Fibroblast of mammary gland (primary cell): ENCODE measurements at places on chromosomes 2 and 18.

DNA sequence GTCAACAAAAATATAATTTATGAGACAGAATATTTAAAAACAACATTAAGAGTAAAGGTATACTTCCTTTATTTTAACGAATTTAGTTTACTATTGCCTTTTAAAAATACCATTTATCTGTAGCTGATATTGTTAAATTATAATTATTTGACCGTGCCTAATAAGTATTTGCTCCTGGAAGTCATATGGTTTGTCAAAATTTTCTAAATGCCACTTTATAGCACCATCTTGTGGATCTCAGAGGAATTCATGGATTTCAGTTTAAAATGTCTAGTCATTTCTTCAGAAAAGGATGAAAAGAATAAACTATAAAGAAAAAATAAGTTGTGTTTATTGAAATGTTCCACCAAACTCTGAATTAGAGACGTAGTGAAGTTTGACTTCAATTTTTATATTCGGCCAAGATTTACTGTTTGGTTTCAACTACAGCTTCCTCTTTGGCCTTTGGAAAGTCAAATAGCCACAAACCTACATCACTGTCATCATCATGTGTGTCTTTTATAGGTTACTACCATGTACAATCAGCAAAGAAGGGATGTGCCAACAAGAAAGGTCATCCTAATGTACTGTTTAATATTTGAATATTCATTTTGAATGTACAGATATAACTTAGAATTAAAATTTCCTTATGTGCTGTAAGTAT, 10.3 kb upstream of the FTCDNL1 start:
- DNase-seq: peak; percentile 51

- DNase-seq: peak; percentile 53
Measured at GRCh38 chr2:227325839-227326195, 766 bp downstream of the MFF start.

GRCh38 chr18:72720116-72720515, 147.7 kb downstream of the NETO1 start:
- DNase-seq: no peak

GRCh38 chr2:103265521-103265920, 503.7 kb downstream of the TMEM182 start:
- no peak for DNase-seq

- DNase-seq: no peak
Measured at GRCh38 chr18:22448238-22448637, 30.5 kb upstream of the CTAGE1 start.

DNA sequence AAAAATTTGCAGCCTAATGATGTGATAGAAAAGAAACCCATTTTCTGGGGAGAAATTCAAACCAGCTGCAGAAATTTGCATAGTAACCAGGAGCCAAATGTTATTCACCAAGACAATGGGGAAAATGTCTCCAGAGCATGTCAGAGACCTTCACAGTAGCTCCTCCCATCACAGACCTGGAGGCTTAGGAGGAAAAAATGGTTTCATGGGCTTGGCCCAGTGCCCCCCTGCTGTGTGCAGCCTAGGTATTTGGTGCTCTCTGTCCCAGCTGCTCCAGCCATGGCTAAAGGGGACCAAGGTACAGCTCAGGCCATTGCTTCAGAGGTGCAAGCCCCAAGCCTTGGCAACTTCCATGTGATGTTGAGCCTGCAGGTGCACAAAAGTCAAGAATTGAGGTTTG, 352.9 kb downstream of the PLCL1 start:
- DNase-seq: no peak

- no peak for DNase-seq
Measured at GRCh38 chr2:225074919-225075681, 32.8 kb upstream of the DOCK10 start.

GRCh38 chr2:62687636-62688035, 17.9 kb upstream of the EHBP1 start:
- no peak for DNase-seq

- DNase-seq: no peak
Measured at GRCh38 chr2:73983322-73984202, 1.1 kb upstream of the TET3 start.

DNA sequence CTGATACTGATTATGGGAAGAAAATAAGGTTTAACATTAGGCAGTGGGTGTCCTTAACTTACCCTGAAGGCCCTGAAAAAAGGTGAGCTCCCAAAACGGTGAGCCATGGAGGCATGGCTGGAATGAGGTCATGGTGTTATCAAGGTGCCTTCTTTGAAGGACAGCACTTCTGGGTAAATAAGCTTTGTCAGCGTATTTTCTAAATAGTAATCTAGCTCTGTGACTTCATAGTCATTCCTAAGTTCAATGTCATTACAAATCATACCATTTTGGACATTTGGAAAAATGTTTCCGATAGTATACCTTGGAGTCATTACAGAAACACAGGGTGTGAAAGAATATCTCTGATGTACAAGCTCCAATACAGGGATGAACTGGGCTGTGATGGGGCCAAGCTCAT, 35.2 kb upstream of the CNGA3 start:
- no peak for DNase-seq

DNA sequence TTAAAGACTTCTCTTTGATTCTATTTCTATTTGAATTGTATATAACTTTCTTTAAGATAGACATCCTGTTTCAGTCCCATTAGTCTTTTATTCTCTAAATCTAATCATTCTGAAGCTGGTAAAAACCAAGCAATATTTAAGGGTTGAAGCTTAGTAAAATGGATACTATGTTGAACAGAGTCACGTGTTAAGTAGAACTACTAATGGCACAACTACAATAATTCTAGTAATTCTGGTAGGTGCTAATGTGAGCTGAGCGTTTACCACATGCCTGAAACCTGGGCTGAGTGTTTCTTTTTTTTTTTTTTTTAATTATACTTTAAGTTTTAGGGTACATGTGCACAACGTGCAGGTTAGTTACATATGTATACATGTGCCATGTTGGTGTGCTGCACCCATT, 8.9 kb upstream of the AFF3 start:
- no peak for DNase-seq

DNA sequence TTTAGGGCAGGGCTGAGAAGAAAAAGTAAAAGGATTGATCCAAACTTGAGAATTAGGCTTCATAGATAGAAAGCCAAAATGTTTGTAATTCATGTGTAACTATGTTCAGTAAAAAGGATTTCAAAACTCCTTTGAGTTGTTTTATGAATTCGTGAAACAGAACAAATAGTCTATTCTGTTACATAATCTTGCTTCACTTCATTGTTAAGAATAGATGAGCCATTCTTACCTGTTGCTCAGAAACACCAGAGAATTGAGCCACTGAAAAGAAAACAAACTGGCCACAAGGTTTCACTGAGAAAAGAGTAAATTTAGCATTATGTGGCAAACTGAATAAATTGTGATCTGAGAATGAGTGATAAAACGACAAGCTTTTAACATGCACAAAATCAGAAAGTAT, 4.5 kb upstream of the ITPRID2 start:
- no peak for DNase-seq

GRCh38 chr2:77910136-77910535, 388.0 kb upstream of the LRRTM4 start:
- DNase-seq: no peak

GRCh38 chr2:60484133-60484645, 69.3 kb downstream of the BCL11A start:
- DNase-seq: no peak

DNA sequence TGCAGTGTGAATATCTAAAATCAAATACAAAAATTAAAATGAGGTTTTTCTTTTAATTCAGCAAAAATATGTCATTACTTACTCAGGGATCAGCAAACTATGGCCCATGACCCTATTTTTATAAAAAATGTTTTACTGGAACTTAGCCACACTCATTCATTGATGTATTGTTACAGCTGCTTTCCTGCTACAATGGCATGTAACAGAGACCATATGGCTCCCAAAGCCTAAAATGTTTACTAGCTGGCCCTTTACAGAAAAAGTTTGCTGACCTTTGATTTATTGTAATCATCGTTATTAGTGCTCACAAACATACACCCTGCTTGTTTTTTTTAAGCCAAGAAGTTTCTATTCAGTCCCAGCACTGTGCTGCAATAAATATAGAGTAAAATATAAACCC, 120.3 kb downstream of the PLA2R1 start:
- DNase-seq: peak; percentile 47

GRCh38 chr2:70887208-70887549, 48.5 kb upstream of the ATP6V1B1 start:
- DNase-seq: no peak

- DNase-seq: no peak
Measured at GRCh38 chr2:24743924-24744323, 49.3 kb downstream of the PTRHD1 start.

DNA sequence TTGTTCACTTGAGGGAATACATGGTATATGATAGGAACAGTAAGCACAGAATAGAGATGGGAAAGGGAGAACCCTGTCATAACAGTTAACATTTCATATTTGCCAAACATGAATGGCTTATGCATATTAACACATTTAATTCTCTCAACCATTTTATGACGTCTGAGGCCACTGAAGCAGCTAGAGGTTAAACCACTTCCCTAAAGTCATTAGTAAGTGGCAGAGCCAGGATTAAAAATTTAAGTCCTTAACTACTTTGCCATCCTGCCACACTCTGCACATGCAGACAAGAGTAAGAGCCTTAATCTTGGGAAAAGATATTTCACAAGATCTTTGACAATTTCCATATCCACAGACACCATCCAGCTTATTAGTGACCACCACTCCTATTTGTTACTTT, 2.1 kb downstream of the LIPT1 start:
- DNase-seq: no peak

DNA sequence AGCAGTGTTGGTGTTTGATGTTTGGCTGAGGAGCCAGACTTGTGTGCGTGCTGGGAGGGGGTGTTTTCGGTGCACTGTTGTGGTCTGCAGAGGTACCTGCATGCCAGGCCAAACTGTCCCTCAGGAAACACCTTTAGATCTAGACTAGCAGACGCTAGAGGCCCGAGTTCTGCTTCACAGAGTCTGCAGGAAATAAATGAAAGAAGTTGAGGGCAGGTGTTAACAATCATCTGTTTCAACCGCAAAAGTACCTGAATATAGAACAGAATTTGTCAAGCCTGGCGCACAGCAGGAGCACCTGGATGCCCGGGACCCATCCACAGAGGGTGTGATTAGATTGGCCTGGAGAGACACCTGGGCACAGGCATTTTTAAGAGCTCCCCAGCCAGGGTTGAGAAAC, 40.5 kb upstream of the REL start:
- DNase-seq: no peak

DNA sequence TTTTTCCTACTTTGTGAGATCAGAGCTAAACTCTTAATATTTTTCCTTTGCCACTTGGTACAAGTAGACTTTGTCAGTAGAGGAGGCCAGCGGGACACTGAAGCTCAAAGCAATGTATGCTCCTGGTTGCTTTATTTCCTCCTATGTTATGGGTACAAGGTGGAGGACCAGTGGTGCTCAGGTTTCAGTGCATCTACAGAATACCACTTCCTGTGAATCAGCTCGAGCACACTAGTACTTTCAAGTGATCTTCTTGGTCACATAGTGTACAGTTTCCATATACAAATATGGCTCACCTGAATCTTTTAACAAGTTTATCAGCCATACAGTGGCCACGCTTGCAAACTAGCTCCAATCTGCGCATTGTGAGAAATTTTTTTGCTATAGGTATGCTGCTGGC, 1674.8 kb upstream of the TMEFF2 start:
- DNase-seq: no peak

DNA sequence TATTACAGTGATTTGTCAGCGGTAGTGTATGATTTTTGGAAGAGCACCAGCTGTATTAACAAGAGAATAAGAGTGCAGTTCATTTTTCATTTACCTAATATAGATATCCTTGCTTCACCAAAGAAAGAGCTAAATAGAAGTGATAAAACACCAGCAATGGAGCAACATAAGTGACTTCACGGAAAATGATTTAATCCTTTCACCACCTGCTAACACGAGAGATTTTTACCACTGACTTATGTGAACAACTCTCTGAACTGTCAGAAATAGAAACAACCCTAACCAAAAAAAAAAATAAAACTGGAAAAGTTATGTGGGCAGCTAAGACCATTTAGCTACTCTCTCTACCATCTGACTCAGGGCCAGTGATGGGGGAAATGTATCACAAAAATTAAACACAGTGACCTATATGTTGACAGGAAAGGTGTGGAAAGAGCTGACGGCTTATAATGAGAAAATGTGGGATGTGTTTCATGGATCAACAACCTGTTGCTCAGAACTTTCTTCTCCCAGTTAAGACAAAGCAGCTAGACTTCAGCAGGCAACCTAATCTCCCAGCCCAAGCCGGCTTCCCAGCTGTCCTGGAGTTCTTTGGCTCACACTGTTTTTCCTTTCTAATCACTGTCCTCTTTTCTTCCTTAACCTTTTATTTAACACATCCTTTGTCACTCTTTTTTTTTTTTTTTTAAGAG, 272.7 kb downstream of the SS18 start:
- DNase-seq: no peak

DNA sequence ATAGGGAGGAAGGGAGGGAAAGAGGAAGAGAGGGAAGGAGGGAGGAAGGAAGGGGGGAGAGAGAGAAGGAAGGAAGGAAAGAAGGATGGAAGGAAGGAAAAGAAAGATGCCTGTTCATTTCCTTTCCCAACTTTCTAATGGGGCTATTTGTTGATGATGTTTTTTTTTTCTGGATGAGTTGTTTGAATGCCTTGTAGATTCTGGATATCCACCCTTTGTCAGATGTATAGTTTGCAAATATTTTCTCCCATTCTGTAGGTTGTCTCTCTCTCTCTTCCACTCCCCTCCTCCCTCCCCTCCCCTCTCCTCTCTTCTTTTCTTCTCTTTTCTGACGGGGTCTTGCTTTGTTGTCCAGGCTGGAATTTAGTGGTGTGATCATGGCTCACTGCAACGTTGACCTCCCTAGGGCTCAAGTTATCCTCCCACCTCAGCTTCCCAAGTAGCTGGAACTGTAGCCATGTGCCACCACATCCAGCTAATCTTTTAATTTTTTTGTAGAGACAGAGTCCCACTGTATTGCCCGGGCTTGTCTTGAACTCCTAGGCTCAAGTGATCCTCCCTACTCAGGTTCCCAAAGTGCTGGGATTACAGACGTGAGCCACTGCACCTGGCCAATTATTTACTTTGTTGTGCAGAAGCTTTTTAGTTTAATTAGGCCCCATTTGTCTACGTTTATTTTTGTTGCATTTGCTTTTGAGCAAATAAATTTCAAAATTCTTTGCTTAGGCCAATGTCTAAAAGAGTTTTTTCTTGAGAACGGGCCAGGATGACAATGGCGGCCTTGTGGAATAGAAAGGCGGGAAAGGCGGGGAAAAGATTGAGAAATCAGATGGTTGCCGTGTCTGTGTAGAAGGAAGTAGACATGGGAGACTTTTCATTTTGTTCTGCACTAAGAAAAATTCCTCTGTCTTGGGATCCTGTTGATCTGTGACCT, 57.3 kb upstream of the FAM117B start:
- no peak for DNase-seq
